ENCODE measurements at places on chromosomes 4 and X.

- H3K36me3 ChIP-seq = no peaks in the 10 kb centered on the region
- no peak overlapping the region for H3K4me3 ChIP-seq
- no peaks in the 10 kb centered on the region for H3K4me1 ChIP-seq
- no peak for DNase-seq
- no peaks in the 10 kb centered on the region for H3K27me3 ChIP-seq
Observed at GRCh38 chrX:117522725-117523700, 593.6 kb downstream of the KLHL13 start.

DNA sequence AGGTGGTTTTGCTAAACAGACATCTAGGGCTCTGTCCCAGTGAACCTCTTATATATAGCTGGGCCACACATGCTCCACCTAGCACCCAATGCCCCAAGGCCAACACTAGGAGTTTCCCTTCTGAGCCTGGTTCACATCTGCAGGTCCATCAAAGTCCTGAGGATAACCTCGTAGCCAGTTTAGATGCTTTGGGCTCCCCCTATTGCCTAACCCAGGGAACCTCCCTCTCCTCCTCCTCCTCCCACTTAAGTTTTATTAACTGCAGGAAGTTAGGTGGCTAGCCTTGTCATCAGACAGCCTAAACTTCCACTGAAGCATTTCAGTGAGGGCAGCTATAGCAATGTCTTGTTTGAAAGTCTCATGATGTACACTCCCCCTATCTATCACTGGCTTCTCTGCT is 88.0 kb downstream of the GUCY2F start:
- no peak overlapping the region for H3K27ac ChIP-seq
- no peaks in the 10 kb centered on the region for H3K36me3 ChIP-seq
- H3K4me1 ChIP-seq = no peaks in the 10 kb centered on the region

DNA sequence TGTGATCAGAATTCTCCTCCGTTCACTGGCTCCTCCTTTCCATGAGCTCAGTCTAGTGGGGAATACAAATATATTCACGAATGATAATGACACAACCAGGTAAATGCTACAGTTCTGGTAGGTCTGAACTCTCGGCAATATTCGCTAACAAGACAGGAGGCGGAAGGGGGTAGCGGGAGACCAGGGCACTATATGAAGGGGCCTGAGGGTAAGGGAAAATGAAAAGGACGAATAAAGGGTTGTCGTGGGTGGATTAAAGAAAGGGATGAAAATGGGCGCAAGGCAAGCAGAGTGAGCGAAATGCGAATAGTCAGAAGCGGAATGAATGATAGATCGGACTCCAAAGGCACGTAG is 743 bp downstream of the NKAP start:
- no peaks in the 10 kb centered on the region for H3K27me3 ChIP-seq
- peak overlapping the region; percentile 89 for H3K27ac ChIP-seq
- no peak for DNase-seq
- no peaks in the 10 kb centered on the region for H3K36me3 ChIP-seq
- peak overlapping the region; percentile 63 for H3K4me3 ChIP-seq

DNA sequence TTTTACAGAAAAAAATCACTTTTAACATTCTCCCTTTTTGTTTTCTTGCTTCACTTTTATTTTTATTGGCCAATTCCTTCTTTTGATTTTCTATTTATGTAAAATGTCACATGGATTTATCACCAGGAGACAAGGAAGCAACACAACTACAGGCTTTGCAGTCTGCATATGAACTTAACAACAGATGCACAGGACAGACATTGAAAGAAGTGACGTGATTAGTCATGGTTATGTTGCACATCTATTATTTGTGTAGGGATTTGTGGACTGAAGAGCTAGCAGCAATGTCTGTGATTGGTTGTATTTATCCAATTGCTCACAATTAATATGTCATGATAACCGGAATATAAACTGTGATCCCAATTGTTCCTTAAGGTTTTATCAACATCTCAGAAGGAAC is 147.8 kb upstream of the KLF3 start:
- no peaks in the 10 kb centered on the region for H3K27me3 ChIP-seq
- no peaks in the 10 kb centered on the region for H3K4me1 ChIP-seq
- no peak overlapping the region for H3K4me3 ChIP-seq
- H3K27ac ChIP-seq = no peak overlapping the region
- no peak for DNase-seq

- no peaks in the 10 kb centered on the region for H3K4me1 ChIP-seq
- H3K4me3 ChIP-seq = no peak overlapping the region
- no peak overlapping the region for H3K27ac ChIP-seq
- no peaks in the 10 kb centered on the region for H3K36me3 ChIP-seq
- no peak for DNase-seq
Observed at GRCh38 chr4:176052744-176053143, 12.9 kb upstream of the WDR17 start.

DNA sequence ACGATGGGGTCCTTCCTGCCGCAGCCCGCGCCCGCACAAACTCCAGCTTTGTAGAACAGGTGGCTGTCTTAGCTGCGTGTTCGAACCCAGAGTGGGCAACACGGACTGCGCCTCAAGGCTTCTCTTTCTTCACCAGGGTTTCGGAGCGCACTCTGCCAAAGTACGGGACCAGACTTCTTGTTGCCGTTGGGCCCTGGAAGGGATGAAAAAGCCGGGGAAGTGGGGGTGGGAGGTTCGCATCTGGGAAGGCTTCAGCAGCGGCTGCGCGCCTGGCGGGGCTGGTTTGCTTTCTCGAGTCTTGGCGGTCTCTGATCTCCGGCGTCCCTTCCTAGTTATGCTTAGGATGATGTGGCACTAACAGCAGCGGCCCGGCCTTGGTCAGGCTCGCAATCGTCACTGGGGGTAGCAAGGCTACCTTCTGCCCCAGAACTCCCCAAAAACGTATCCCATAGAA is 673 bp downstream of the PARM1 start:
- H3K4me3 ChIP-seq = peak overlapping the region; percentile 79
- peaks cover 13% of the 10 kb centered on the region for H3K4me1 ChIP-seq
- H3K27me3 ChIP-seq = no peaks in the 10 kb centered on the region
- no peaks in the 10 kb centered on the region for H3K36me3 ChIP-seq

- no peak overlapping the region for H3K4me3 ChIP-seq
- no peaks in the 10 kb centered on the region for H3K27me3 ChIP-seq
- DNase-seq = no peak
- H3K27ac ChIP-seq = no peak overlapping the region
- H3K36me3 ChIP-seq = no peaks in the 10 kb centered on the region
Observed at GRCh38 chrX:97328853-97329390, 445.2 kb downstream of the RPA4 start.

- no peaks in the 10 kb centered on the region for H3K36me3 ChIP-seq
- no peaks in the 10 kb centered on the region for H3K27me3 ChIP-seq
- no peaks in the 10 kb centered on the region for H3K4me1 ChIP-seq
- no peak for DNase-seq
Observed at GRCh38 chr4:40446839-40447238, 111.7 kb downstream of the CHRNA9 start.

- H3K4me1 ChIP-seq = no peaks in the 10 kb centered on the region
- no peak for DNase-seq
- H3K27me3 ChIP-seq = no peaks in the 10 kb centered on the region
Observed at GRCh38 chr4:141814499-141814898, 178.1 kb downstream of the IL15 start.

- no peak overlapping the region for H3K4me3 ChIP-seq
- H3K4me1 ChIP-seq = no peaks in the 10 kb centered on the region
- no peaks in the 10 kb centered on the region for H3K27me3 ChIP-seq
- no peak overlapping the region for H3K27ac ChIP-seq
- no peaks in the 10 kb centered on the region for H3K36me3 ChIP-seq
Observed at GRCh38 chr4:114200026-114200425, 220.6 kb upstream of the ARSJ start.

DNA sequence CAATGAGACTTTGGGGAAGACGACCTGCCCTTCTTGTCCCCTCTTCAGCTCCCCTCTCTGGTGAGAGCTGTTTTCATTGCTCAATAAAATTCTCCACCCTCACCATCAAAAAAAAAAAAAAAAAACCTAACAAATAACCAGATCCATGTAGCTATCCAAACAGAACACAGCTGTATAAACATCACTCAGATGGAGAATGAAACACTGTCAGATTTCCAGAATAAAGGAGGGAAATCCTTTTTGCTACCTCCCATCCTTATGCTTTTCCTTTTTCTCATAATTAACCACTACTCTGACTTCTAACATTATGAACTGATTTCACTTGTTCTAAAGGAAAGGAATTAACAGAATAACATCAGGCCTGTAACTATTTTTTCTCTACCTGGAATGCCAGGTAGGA is 155.6 kb downstream of the PPP4R3C start:
- H3K27ac ChIP-seq = no peak overlapping the region
- no peaks in the 10 kb centered on the region for H3K36me3 ChIP-seq

GRCh38 chr4:88743696-88744095 is 46.1 kb upstream of the NAP1L5 start:
- no peaks in the 10 kb centered on the region for H3K36me3 ChIP-seq
- H3K4me1 ChIP-seq = peaks cover 18% of the 10 kb centered on the region
- no peak for DNase-seq
- no peak overlapping the region for H3K4me3 ChIP-seq

- H3K36me3 ChIP-seq = no peaks in the 10 kb centered on the region
- no peaks in the 10 kb centered on the region for H3K4me1 ChIP-seq
- DNase-seq = no peak
- H3K4me3 ChIP-seq = no peak overlapping the region
Observed at GRCh38 chr4:155510771-155511170, 134.0 kb upstream of the MAP9 start.

GRCh38 chr4:39464886-39465501 is 6.1 kb downstream of the LIAS start:
- no peak overlapping the region for H3K27ac ChIP-seq
- no peaks in the 10 kb centered on the region for H3K36me3 ChIP-seq
- no peaks in the 10 kb centered on the region for H3K27me3 ChIP-seq
- DNase-seq = no peak

- H3K36me3 ChIP-seq = no peaks in the 10 kb centered on the region
- H3K4me3 ChIP-seq = no peak overlapping the region
- no peak overlapping the region for H3K27ac ChIP-seq
- H3K4me1 ChIP-seq = no peaks in the 10 kb centered on the region
- DNase-seq = no peak
Observed at GRCh38 chr4:154877110-154877760, 96.2 kb downstream of the RBM46 start.

DNA sequence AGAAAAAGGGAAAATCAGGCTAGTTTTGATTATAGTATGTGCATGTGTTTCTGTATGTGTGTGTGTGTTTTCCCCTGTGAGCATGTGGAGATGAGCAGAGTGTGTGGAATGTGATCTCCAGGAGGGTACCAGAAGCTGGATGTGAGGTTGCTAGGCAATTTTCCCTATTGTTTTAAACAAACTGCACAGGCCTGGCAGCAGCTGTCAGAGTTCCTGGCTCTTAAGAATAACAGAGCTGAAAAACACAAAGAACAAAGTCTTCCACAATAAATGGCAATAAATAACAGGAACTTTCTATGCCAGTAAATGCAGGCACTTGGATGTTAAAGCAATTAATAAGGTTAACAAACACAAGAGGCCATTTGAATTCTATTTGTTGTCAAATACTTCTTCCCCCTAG is 344.6 kb upstream of the CTSO start:
- no peak overlapping the region for H3K27ac ChIP-seq
- H3K27me3 ChIP-seq = no peaks in the 10 kb centered on the region
- no peaks in the 10 kb centered on the region for H3K4me1 ChIP-seq
- no peaks in the 10 kb centered on the region for H3K36me3 ChIP-seq
- H3K4me3 ChIP-seq = no peak overlapping the region

DNA sequence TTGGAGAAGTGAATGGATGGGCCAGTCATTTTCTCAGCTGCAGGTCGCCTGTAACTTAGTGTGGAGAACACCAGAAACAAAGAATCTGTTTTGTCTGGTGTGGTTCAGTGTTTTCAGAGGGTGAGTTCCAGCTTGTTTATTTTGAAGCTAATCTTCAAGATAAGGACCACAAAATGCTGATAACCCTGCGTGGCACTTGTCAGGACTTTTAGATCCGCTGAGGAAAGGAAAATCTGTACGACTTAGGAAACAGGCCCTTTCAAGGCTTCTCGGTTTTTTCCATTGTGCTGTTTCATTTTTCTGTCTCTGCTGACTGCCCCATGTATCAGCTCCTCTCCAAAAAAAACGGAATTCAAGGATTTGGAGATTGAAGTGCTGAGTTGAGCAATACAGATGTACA is 8.7 kb upstream of the ANAPC4 start:
- H3K4me1 ChIP-seq = peaks cover 4% of the 10 kb centered on the region
- H3K27me3 ChIP-seq = no peaks in the 10 kb centered on the region
- H3K27ac ChIP-seq = peak overlapping the region; percentile 57
- H3K4me3 ChIP-seq = no peak overlapping the region

GRCh38 chr4:184250795-184251669 is 33.4 kb upstream of the ENPP6 start:
- H3K4me1 ChIP-seq = peaks cover 13% of the 10 kb centered on the region
- no peaks in the 10 kb centered on the region for H3K36me3 ChIP-seq
- no peaks in the 10 kb centered on the region for H3K27me3 ChIP-seq
- no peak overlapping the region for H3K27ac ChIP-seq
- H3K4me3 ChIP-seq = no peak overlapping the region

DNA sequence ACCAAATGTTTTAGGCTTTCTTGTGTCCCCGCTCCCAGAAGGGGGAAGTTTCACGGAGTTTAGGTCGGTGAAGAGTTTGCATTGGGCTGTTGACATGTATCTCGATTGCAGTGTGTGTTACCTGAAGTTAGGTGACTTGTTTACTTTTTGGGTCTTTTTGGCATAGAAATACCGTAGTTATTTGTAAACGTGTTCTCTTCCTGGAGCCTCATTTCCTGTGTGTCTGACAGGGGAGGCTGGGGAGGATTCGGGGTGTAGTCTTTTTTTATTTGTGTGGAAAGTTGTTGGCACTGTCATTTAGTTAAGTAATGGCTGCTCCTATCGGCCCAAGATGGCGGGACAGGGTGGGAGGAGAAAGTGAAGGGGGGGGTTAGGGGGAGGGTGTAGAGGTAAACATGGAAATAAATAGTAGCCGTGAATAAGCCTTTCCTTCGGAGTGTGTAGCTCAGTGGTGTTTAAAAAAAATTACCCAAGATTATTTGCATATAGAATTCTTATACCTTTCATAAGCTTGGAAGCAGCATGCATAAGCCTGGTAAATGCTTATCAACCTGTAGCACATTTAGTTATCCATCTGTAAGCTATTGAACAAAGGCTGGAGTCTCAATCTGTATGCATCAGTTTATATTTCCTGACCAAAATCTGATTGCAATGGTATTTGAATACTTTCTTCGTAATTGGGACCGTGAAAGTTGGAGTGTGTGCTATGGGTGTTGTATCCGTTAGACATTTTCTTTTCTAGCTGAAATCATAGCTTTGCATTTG is 1.6 kb downstream of the KDM6A start:
- peak overlapping the region; percentile 68 for H3K4me3 ChIP-seq
- no peaks in the 10 kb centered on the region for H3K36me3 ChIP-seq
- peak; percentile 33 for DNase-seq
- no peaks in the 10 kb centered on the region for H3K27me3 ChIP-seq
- peak overlapping the region; percentile 98 for H3K27ac ChIP-seq
- H3K4me1 ChIP-seq = no peaks in the 10 kb centered on the region

Data from testis (tissue), 5 donors.